ENCODE measurements at places on chromosomes 5 and 9.

DNA sequence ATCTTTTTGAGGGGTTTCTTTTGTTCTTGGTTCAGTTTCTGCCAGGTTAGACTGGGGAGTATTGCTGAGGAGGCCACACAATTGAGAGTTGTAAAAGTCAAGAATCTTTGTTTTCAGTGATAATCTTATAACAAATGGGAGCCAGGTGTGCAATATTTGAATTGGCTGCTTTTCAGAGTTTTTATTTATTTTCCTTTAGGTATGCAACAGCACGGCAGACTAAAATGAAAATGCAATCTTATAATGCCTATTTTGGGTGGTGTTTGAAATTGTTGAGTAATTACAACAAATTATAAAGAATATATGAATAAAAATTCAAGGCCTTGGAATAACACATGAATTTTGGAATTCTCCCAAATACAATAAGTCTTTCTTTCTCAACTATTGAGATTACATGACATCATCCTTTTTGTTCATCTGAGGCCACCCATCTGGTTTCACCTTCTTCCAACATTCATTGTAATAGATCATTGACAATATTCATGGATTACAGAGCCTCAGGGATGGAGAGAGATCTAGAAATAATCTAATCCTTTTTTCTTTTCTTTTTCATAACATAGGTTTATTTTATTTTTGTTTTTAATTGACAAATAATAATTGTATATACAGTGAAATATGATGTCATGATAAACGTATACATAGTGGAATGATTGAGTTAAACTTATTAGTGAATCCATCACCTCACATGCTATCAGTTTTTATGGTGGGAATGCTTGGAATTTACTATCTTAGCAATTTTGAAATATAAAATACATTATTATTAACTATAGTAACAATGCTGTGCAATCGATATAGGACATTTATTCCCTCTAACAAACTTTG is 1061.0 kb downstream of the NR2F1-AS1 start:
- no peak for DNase-seq

DNA sequence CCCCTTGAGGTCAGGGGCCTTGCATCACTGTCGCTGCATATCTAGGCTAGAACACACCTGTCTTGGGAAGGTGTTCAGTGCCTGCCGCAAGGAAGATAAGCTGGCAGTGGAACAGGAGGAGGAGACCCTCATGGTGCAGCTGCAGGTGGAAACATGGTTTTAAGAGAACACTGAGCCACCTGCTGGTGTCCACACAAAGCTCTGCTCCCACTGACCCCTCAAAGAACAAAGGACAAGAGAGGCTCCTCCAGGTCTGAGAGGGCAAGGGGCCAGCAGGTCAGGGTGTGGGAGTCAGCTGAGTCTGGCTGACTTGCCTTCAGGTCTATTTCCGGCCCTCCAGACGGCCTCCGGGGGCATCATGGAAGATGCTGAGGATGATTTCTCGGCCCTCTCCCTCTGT is 210.1 kb upstream of the TBCA start:
- DNase-seq: no peak

- no peak for DNase-seq
Measured at GRCh38 chr5:133702791-133703770, 90.7 kb upstream of the FSTL4 start.

DNA sequence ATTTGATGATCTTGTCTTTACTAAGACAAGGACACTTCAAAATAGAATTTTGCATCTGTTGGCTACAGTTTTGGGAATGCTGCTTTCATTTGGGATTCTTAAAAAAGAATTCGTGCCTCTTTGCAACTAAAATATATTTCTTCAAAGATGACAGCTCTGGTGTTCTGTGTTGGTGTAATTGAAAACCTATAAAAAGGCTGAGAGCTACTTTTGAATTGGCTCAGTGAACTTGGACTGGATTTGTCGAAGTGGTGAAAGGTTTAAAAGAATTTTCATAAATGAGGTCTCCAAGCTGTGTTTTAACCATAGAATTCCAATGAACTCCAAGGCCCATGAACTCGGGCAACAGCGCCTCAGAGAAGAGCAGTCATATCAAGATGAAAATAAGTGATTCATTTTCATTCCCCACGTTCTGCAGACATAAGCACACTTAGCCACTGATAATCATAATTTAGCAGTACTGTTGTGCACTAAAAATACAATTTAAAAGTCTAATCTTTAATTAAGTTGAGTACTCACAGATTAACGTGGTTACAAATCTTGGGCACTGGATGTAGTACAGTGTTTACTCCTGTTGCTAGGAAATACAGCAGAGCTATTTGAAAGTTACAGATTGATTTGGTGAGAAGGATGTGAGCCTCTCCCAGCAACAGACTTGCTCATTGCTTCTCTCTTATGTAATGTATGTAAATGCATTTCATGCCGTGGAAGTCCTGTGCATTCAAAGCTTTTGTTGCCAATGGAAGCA is 10.9 kb downstream of the SNCAIP start:
- no peak for DNase-seq

All from activated naive CD8-positive, alpha-beta T cell treated with anti-CD3 and anti-CD28 coated beads, Interleukin-2, amount 50 U/mL, for 16 hours (primary cell).